ENCODE measurements at places on chromosomes 12 and 14.
A peak's percentile ranks its signal among the peaks of the same experiment; 100 is the strongest.

DNA sequence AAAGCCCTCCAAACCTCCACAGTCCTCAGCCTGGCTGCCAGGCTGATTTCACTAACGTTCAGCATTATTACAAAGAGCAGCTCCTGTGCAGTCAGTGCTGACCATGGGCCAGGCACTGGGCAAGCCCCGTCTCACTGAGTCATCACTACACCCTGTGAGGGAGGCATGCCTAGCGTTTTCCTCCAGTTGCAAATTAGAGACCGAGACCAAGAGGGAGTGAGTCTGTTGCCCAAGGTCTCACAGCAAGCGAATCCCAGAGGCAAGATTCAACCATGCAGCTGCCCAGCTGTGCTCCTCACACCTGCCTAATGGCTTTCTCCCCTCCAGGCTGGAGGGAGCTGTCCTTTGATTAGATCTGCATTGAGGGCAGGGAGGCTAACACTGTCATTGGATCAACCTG lies 229.3 kb upstream of the LHX5 start:
- no peak for DNase-seq

DNA sequence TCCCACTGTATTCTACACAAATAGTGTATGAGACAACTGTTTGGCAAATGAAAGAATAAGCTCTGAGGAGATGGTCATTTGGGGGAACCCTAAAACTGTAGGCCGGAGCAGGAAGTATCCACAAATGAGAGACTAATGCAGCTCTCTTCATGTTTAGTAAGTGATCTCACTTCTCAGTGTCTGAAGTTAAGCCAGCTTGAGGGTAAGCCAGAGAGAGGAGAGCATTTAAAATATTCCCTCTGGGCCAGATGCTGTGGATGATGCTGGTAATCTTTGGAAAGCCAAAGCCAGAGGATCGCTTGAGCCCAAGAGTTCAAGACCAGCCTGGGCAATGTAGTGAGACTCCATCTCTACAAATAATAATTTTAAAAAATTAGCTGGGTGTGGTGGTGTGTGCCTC lies 130.6 kb upstream of the SINHCAF start:
- DNase-seq: no peak

DNA sequence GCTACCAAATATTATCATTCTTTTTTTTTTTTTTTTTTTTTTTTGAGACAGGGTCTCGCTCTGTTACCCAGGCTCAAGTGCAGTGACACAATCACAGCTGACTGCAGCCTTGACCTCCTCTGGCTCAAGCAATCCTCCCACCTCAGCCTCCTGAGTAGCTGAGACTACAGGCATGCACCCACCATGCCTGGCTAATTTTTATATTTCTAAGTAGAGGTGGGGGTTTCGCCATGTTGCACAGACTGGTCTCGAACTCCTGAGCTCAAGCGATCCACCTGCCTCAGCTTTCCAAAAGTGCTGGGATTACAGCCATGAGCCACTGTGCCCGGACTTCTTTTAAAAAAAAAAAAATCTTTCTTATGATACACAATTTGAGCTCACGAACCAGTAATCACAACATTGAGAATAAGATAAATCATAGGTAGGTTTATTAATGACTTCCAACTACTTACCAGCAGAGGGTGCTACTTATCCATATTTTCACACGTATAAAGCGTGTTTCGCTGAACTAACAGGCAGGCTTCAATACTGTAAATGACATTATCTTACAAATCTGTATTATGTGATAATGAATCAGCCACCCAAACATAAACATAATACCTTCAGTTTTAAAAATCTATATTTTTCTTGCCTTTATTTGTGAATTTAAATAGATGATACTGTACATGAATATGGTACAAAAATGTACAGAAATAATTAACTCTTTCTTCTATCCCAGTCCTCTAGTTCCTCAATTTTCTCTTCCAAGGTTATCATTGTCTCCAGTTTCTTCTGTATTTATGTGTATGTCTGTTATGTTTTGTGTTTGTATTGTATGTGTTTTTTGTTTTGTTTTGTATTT lies 42.5 kb upstream of the BCAT1 start:
- DNase-seq: peak; percentile 10

- no peak for DNase-seq
Observed at GRCh38 chr14:71752111-71752738, 180.0 kb upstream of the RGS6 start.

DNA sequence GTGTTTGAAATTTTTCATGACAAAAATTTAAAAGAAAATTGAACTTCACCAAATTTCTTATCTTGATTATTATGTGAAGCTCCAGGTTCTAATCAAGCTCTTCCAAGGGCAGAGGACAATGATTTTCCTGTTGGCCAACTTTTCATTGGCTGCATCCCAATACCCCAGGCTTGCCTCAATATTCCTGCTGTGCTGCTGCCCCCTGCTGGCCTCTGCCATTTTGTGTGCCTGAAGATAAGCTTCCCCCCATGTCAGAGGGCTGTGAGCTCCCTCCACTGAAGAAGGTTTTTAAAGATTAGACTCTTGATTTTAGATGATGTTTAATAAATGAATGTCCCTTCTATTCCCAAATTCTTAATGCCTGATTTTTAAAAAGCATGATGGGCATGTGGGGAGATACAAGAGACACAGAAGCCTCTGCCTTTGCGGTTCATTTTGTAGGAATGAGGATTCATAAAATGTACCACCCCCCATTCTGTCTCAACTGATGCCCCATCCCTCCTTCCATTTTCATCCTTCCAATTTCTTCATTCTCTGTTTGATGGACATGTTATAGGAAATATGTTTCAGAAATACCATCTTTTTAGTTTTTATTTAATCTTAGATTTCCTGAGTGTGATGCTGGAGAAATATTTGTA lies 76.7 kb upstream of the RGS6 start:
- no peak for DNase-seq

GRCh38 chr14:55129428-55130195 lies 560 bp downstream of the LGALS3 start:
- no peak for DNase-seq

- DNase-seq: no peak
Observed at GRCh38 chr14:92973798-92974372, 50.9 kb downstream of the CHGA start.

DNA sequence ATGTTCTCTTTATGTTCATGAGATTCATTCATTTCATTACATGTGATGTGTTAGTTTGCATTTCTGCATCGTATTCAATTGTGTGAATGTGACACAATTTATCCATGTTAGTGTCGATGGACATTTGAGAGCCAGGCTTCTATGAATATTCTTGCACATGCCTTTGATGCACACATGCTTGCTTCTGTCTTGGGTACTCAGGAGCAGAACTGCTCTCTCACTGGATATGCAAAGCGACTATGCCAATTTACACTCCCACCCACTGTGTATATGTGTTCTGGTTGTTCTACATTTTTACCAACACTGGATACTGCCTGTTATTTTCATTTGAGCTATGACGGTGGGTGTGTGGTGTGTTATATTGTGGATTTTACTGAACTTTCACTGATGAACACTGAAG lies 84.3 kb upstream of the GTF2A1 start:
- no peak for DNase-seq

DNA sequence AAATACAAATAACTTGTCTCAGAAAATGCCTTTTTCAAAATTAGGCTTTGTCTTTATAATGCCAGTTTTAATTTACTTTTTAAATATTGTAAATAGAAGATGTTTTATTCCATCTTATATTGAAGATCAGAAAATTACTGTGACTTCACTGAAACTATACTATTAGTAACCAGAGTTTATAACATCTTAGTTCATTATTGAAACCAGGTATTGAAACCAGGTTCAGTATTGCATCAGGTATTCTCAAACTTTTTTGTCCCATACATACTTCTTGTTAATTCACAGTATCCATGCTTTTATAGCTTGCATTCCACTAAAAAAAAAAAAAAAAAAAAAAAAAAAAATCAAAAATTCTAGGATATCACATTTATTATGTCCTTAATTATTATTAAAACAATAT lies 227.5 kb downstream of the GXYLT1 start:
- DNase-seq: no peak

GRCh38 chr12:129938089-129938488 lies 34.3 kb upstream of the TMEM132D start:
- no peak for DNase-seq

- no peak for DNase-seq
Observed at GRCh38 chr12:128795530-128796361, 28.0 kb downstream of the SLC15A4 start.

GRCh38 chr12:49982246-49983087 lies 9.7 kb downstream of the AQP6 start:
- no peak for DNase-seq

GRCh38 chr14:72736786-72737559 lies 156.9 kb downstream of the DPF3 start:
- DNase-seq: no peak

- DNase-seq: no peak
Observed at GRCh38 chr12:27899151-27899661, 73.3 kb downstream of the PTHLH start.

- no peak for DNase-seq
Observed at GRCh38 chr12:21221778-21222177, 90.8 kb downstream of the SLCO1B1 start.

DNA sequence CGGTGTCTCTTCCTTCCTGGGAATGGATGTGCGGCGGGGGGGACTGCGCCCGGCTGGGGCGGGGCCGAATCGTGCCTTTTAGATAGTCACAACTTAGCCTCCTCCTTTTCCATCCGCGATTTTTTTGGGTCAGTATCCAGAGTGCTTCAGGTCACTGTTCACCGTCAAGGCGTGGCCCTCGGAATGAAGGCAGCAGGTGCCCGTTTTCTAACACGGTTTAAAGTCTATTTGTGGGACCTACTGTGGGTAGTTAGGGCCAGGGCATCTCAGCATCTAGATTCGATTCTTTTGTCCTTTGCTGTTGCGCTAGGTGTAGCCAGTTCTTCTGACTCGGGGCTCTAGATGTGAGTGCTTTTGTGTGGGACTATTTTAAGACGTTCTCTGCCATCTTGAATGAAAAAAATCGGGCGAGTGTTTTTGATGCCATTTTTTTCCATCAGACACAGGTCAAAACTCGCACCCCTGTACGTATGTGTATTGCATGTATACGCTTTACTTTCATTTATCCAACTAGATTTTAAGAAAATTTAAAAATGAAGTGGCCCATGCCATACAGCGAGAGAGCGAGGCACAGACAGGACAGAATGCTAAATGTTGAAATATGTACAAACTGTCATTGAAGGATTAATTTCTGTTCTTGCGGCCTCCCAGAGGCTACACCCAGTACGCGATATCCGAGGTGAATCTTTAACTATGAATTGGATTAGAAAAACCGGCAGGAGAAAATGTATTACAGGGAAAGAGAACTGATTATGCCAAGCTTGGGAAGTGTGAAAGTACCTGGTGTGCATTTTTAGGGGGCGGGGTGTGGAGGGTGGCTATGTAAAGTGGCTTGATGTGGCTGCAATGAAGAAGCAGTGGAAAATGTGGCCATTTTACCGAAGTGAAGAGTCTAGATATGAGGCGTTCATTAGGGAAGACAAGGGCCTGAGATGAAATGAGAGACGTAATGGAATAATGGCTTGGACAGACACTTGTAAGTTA lies 835 bp downstream of the VEZT start:
- DNase-seq: no peak

DNA sequence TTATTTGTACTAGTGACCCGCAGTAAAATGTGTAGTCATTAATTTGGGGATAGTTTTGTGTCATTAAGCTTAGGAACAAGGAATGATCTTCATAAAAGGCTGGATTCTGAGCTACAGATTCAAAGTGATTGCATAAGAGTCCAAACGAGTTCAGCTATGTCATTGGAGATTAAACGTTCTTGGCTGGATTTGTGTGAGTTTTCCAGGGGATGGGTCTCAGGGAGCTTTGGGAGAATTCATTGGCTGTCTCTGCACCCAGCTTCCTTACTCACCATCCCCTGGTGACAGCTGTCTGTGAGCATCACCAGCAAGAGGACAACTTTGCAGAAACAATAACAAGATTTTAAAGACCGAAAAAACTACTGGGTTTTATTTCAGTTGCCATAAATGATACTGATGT lies 130.4 kb downstream of the DAAM1 start:
- DNase-seq: no peak

DNA sequence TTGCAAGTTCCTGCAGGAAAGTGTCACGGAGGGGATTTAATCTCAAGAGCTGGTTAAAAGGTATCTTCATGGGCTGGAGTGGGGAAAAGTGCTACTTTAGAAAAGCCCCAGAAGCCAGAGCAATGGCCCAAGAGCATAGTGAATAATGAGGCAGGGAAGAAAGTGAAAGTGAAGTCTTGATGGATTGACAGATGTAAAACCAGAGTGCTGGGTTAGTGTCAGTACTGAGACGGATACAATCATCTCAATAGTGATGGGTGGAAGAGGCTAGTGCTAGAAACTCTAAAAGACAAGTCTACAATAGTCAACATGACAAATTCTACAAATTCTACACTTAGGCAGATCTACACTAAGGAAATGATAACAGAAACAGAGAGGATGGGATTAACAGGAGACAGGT lies 68.1 kb downstream of the CIT start:
- no peak for DNase-seq

DNA sequence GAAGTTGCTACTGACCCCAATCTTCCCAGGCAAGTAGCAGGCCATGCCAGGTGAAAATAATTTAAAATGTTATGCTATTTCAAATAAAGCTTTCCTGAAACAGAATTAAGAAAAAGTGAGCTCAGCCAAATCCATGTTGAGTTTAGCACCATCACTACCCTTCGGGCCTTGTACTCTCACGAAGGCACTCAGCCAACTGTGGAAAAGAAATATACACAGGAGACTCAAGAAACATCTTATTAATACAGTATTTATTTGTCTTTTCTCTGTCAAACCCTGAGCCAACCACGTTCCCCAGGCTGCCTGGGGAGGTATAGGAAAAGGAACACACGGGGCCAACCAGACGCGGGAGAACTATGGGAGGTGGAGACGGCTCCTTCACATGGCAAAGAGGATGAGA lies 10.9 kb downstream of the ATP5MC2 start:
- DNase-seq: no peak

- DNase-seq: no peak
Observed at GRCh38 chr14:100446572-100446971, 123.4 kb downstream of the SLC25A47 start.

GRCh38 chr14:33679461-33680225 lies 271.2 kb downstream of the EGLN3 start:
- no peak for DNase-seq

DNA sequence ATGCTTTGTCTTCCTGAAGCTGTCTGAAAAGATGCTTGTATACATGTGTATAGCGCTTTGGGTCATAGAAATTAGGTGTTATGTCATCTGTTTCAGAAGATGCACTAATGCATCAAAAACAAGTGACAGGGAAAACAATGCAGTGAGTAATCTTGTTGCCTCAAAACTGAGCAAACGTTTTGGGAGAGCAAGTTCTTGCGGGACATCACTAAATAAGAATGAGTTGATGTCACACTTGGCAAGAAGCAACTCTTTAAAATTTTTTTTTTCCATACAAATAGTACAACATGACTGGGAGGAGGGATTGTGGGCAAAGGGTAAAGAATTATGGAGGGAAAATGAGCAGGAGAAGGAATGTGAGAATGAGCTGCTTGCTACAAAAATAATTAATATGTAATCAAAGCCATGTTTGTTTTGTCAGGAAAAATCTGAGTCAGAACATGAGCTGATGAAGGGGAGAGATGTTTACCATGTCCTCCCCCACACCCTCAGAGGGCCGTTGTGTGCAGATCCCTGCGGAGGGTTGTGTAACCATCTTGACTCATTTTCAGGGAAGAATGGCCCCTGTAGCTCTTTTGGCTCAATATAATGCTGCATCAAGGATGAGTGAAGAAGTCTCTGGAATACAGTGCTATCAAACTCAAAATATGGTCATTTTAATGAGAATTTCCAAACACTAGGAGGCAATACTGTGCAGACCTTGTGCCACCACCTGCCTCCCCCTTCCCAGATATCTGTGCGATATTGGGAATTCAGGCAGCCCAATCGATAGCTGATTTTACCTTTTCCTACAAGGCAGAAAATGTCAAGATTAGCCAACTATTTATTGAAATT lies 41.4 kb downstream of the BORCS5 start:
- no peak for DNase-seq
